Amniotic stem cell (primary cell): ENCODE measurements at places on chromosomes 7 and 10.

DNA sequence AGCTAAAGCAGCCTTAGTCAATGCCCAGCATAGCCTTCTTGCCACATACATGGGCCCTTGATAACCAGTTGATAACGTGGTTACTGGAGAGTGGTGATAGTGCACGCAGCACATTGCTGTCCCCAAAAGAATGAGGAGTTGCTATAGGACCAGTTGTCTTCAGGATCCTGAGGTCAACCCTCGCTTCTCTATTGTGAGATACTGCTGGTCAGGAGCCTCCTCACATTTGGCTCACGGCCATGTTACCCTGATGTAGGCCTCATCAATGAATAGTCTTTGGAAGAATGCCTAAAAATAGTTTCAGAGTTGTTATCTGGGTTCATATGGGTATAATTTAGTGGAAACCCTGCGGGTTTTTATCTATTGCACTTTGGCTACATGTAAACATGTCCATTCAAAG, 230.7 kb downstream of the VTI1A start:
- no peak for DNase-seq

GRCh38 chr7:100584683-100585510, 1.0 kb downstream of the LRCH4 start:
- DNase-seq, result peak; percentile 51

- no peak for DNase-seq
Measured at GRCh38 chr10:31604646-31605170, 285.7 kb downstream of the ZEB1 start.

- no peak for DNase-seq
Measured at GRCh38 chr10:44982496-44982895, 3.9 kb upstream of the DEPP1 start.
